BJ (cell line): ENCODE measurements at places on chromosomes 2 and 18. TPM values are rescaled to one million over a fixed set of nuclear protein-coding genes. Genes with fewer than 3 reads are reported as not detected.

DNA sequence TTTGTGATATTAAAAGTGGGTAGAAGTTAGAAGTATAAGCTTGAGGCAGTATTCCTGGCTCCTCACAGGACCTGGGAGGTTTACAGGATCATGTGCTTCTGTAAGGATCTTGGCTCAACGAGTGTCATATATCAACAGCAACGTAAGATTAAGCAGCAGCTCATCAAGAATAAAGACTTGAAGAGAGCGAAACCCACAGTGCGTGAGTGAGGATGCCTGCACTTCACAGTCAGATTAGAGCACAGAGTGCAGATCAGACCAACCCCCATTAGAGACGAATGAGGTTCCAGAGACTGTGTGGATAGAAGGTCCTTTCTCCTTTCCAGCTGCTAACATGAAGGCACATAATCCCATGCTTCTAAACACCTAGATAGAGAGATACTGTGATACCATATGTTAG lies 1656.7 kb upstream of the NXPH2 start:
- no peak for DNase-seq

Gene AOX1
- polyA plus RNA-seq, result 10.2 and 16.0 TPM in 2 replicates

GRCh38 chr18:62357079-62357719 lies 32.1 kb downstream of the TNFRSF11A start:
- no peak for DNase-seq

Gene FBXO36
- 2.4 and 2.8 TPM in 2 replicates for polyA plus RNA-seq

Gene DUSP19
- 2.2 and 2.9 TPM in 2 replicates for polyA plus RNA-seq

DNA sequence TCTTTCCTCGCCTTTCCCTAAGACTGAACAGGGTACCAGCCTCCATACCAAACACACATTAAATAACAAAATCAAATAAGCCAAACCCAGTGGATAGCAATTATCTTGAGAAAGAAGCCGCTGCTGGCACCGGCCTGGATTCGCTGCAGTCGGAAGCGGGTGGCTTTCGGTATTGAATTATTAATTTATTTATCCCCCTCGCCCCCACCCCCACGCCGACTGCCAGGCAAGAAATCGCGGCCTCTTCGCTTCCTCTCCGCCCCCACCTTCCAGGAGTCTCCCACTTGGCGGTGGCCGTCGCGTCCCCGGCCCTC lies 370 bp upstream of the ZNF804A start:
- no peak for DNase-seq

Gene ZNF804A
- polyA plus RNA-seq, result 0.53 and 0.96 TPM in 2 replicates

Gene FIGLA
- not detected in 2 replicates for polyA plus RNA-seq
